Placental pericyte (primary cell): ENCODE measurements at places on chromosomes 4 and X. TPM values are rescaled to one million over a fixed set of nuclear protein-coding genes. Genes with fewer than 3 reads are reported as not detected.

The MAGIX gene
- 1.1 and 3.3 TPM in 2 replicates for total RNA-seq

The LRP2BP gene
- total RNA-seq: 0.22 and 0.43 TPM in 2 replicates

The TMEM156 gene
- total RNA-seq: 2.2 and 3.7 TPM in 2 replicates

The TGIF2LX gene
- total RNA-seq: not detected in 2 replicates

The RHOH gene
- 0.44 TPM in 1 of 2 replicates, not detected in the other for total RNA-seq
